ENCODE measurements at places on chromosomes 13 and 19.

- peak; percentile 73 for DNase-seq
Observed at GRCh38 chr19:57888560-57889231, at the start of gene ZNF814. Gene ZNF814, minus strand, starts transcription at chr19:57889037. Its CDS starts 235 bp downstream, at chr19:57888802.

- DNase-seq, result peak; percentile 17
Observed at GRCh38 chr19:32748497-32748896, 28.9 kb downstream of the TDRD12 start.

GRCh38 chr13:70339738-70340137, 231.5 kb upstream of the KLHL1 start:
- DNase-seq, result no peak

DNA sequence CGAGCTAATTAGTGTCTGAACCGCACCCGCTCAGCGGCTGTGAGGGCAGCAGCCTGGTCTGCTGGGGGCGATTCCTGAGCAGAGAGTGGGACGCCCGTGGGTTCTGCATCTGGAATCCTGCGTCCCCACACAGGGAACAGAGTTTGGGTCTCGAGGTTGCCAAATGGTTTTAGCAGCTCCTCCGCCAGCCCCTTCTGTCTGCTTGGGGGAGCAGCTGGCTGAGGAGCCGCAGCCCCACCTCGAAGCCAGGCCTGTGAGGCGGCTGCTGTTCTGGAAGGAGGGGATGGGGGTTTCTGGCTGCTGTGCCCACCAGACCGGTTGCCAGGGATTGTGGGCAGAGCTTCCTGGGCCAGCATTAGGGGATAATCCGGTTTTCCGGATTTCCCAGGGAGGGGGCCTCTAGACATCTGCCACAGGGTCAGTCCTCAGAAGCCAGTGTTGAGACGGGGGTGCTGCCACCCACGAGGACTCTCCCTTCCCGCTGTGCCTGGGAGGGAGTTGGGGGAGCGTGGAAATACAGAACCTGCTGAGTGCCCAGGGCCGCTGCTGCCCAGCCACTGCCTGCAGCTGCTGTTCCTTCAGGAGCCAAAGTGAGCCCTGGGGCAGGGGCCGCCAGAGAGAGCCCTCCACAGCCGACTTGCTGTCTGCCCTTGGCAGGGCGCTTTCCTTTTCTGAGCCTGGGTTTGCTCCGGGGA, 2.0 kb downstream of the CDC34 start:
- no peak for DNase-seq

- DNase-seq, result no peak
Observed at GRCh38 chr13:79779761-79780160, 298.8 kb downstream of the NDFIP2 start.

Measured in hematopoietic multipotent progenitor cell treated with erythropoietin and hydrocortisone succinate and interleukin-3 and kit ligand, for 17 days (in vitro differentiated cells).